ENCODE measurements at places on chromosomes 3 and 15.
A peak's percentile ranks its signal among the peaks of the same experiment; 100 is the strongest.

DNA sequence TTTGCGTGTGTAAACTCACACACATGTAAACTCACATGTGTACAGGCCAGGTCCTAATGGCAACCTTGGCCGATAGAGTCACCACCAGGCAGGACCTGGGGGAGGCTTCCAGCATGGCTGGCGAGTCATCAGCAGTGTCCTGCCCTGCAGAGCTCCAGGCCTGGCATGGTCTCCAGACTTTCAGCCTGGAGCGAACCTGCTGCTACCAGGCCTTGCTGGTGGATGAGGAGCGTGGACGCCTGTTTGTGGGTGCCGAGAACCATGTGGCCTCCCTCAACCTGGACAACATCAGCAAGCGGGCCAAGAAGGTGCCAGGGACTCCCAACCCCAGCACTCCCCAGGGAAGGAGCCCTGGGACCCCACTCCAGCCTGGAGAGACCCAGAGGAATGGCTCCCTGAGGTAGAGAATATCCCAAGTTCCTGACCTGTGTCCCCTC lies 1.0 kb downstream of the SEMA3B start:
- no peak for DNase-seq

DNA sequence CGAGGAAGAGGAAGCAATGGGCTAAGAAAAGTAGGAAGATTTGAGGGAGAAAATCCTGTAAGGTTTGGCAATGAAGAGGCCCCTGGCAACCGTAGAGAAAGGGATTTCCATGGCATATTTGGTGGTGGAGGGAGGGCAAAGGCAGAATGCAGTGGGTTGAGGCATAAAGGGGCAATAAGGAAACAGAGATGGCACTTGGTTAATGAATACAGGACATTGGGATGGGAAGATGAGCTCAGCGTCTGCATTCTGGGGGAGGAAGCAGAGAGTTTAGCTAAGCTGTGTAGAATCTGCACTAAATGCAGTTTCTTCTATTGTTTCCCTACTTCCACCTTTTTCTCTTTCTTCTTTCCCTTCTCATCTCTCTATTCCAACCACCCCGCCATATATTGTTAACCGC lies 83.6 kb downstream of the LRTM1 start:
- no peak for DNase-seq

GRCh38 chr3:138450704-138451424 lies 16.4 kb downstream of the ESYT3 start:
- no peak for DNase-seq

DNA sequence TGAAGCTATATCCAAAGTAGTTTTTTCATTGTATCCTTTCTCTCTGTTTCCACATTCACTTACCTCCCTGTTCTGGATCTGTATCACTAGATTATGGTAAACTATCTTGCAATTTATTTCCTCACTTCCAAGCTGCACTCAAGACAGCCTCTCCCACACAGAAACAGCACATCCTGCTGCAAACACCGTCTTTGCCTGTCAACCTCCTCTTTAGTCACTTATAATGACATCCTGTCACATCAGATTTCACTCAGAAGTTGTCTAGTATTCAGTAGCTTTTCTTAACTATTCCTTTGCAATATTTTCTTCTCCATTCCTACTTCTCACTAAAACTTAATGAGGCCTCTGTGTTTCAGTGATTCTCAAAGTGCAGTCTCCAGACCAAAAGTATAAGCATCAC lies 490.8 kb downstream of the IGSF11 start:
- DNase-seq = no peak

GRCh38 chr15:23401627-23402026 lies 45.4 kb downstream of the GOLGA6L2 start:
- no peak for DNase-seq

GRCh38 chr15:33675246-33675645 lies 293.1 kb upstream of the CHRM5 start:
- DNase-seq = no peak

DNA sequence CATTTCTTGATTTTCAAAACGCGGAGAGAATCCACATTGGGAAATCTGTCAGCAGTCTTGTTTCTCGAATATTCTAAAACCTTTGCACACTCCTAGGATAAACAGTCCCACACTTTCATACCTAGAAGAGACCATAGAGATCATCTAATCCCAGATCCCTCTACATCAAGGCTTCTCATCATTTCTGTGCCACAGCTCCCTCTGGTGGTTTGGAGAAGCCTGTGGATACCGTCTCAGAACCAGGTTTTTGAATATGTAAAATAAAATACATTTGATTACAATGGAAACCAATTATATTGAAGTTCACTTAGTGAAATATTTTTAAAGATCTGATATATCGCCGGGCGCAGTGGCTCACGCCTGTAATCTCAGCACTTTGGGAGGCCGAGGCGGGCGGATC lies 211.9 kb upstream of the GOLGA6L4 start:
- no peak for DNase-seq

- DNase-seq = no peak
Measured at GRCh38 chr15:43508421-43508820, 9.0 kb upstream of the MAP1A start.

- DNase-seq = no peak
Measured at GRCh38 chr15:74988007-74988800, 7.2 kb upstream of the SCAMP5 start.

DNA sequence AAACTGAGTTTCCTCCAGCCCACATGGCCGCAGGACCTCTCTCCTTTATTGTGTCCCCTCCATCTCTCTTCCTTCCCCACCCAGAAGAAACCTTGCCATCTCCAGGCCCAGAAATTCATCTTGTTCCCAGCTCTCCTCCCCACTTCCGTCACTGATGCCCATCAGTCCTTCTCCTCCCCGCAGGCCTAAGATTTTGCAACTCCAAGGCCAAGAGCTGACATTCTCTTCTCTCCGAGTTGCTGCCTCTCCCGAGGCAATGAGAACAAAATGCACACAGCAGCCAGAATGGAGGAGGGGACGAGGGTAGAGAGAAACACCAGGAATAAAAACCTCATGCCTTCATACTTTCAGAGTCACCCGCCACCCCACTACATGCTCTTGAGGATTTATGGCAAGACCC lies 526.5 kb upstream of the PROK2 start:
- DNase-seq = no peak

- no peak for DNase-seq
Measured at GRCh38 chr3:17938313-17938712, 195.9 kb upstream of the TBC1D5 start.

GRCh38 chr3:127955728-127956127 lies 40.7 kb downstream of the KBTBD12 start:
- no peak for DNase-seq

DNA sequence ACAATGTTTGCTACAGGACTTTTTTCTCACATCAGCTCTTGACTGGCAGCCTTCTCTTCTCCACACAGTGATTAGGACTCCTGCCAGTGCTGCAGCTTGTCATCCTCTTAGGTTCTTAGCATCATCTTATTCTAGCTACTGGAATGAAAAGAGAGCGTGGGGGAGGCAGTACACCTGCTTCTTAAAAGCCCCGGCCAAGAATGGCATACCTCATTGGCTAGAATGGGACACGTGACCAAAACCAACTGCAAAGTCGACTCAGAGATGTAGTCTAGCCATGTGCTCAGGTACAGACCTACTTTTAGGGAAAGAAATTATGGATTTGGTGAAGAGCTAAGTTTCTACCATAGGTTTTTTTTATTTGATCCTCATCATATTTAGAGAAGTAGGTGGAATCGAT lies 44.1 kb downstream of the RARB start:
- DNase-seq = no peak

DNA sequence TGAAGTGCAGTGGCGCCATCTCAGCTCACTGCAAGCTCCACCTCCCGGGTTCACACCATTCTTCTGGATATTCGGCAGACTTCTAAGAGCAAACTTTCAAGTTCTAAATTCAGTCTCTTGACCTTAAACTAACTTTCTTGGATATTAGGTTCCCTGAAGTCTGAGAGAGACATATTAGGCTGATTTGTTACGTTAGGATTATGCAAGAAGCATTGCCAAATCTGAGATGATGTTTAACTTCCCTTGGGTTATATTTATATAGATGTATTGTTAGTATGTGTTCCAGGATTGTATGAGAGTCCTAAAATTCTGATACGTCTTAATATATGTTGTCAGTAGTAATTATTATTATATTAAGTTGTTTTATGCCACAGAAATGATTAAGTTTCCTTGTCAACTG lies 80.1 kb downstream of the SLC6A1 start:
- no peak for DNase-seq

DNA sequence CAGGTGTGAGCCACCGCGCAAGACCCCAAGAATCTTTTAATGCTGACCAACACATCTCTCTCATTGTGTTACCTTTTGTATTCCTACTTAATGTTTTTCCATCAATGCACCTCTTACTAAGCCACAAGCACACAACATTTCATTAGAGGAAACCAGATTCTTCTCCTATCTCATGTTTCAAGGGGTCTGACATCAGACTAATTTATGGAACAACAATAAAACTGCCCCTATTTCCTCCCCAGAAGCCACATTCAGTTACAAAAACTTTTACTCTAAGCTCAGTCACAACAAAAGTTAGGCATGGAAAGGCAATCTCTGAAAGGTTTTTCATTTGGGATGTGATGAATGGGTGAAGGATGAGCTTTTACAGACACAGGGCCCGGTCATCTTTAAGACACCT lies 251.8 kb downstream of the MAGI1 start:
- no peak for DNase-seq

DNA sequence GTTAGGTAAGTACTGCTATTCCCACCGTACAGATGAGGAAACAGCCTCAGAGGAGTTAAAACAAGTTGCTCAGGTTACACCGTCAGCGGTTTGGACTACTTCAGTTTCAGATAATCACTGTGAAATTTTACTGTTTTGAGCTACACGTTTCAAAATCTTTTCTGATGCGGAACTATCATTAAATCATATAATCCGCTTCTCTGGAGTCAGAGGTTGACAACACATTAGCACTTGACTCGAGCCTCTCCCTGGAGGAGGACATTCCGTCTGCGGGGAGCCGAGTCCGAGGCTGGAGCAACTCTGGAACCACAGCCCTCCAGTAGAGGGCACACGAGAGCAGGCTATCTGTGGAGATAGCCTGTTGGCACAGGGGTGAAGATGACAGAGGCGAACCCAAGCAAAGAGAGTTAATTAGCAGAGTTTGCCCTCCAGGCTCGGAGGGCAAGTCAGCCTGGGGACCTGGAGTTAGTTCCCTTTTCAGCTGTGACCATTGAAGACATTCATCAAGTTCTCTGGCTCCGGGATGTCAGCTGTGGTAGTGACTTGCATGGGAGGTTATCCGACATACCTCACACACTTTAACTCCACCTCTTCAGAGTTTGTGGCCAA lies 131.2 kb downstream of the IGF1R start:
- peak; percentile 59 for DNase-seq

DNA sequence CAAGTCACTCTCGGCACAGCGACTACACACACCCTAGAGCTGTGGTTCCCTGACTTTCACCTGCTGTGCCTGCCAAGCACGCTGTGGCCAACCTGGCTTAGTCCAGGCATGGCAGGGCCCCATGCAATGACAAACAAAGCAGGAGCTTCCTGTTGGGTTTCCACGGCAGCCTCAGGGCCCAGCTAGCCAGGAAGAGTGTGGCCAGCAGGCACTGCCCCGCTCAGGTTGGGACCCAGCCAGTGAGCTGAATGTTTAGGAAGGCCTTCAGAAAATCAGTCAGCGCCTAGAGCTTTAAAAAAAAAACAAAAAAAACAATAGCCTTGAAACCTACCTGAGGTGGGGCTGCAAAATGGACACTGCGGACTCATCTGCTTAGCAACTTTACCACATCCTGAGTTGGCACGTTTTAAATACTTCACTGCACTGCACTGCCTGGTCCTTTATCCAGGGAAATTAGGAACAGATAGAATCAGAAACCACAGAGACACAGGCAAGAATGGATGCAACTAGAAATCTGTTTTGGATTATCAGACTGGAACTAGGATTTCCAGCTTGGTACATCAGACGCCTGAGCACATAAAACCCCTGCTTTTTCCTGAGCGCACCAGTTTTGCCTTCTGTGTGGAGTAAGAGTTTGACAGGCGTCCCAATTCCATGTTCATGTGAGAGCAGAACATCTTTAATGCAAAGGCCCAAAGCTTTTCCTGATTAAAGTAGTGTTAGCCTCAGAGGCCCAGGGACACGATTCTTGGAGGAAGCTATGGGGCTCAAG lies 36.2 kb upstream of the LDHAL6B start:
- no peak for DNase-seq

GRCh38 chr3:105555206-105555605 lies 188.5 kb downstream of the ALCAM start:
- no peak for DNase-seq

GRCh38 chr3:25692341-25692740 lies 27.6 kb upstream of the TOP2B start:
- DNase-seq = no peak

- no peak for DNase-seq
Measured at GRCh38 chr3:56884387-56884786, 82.6 kb upstream of the ARHGEF3 start.

DNA sequence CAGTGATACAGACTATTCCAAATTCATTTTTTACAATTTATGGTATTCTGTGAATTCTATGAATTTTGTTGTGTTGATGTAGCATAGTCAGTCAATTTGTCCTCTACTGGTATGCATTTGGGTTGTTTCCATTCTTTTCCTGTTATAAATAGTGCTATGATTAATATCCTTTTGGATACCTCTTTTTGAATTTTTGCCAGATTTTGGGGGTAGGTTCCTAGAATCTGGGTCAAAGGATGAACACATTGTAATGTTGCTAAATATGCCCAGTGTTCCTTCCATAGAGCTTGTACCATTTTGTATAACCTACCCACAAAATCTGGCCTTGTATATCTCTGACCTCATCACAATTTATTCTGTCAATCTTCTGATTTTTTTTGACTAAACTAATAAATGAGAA lies 44.4 kb upstream of the C3orf38 start:
- DNase-seq = no peak

DNA sequence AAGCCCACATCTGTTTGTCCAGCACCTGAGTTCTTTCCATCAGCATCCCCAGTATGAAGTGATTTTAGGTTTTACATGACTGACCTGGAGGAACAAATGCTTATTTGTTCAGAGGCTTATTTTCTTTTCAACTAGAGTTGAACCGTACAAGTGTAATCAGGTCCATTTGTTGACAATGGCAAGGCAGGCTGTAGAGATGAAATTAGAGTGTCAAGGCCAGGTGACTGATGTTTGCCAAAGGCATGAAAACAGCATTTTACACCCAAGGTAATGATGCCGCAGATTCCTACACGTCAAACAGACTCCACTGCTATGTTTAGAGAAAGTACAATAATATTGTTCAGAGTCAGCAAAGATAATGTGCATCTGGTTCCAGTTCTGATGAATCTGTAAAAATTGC lies 96.5 kb downstream of the KCNAB1 start:
- DNase-seq = no peak

GRCh38 chr15:50180582-50180981 lies 1.4 kb upstream of the SLC27A2 start:
- no peak for DNase-seq

- no peak for DNase-seq
Measured at GRCh38 chr3:134615743-134616142, 35.1 kb downstream of the KY start.

GRCh38 chr15:81050805-81051204 lies 50.1 kb downstream of the TLNRD1 start:
- no peak for DNase-seq

GRCh38 chr15:38254051-38254883 lies 1.6 kb downstream of the SPRED1 start:
- DNase-seq = no peak

GRCh38 chr15:79432345-79433275 lies 474 bp downstream of the MINAR1 start:
- no peak for DNase-seq
